Jurkat, Clone E6-1 (cell line): ENCODE measurements at places on chromosomes 6 and 20.
A peak's percentile ranks its signal among the peaks of the same experiment; 100 is the strongest.

- no peak for DNase-seq
Observed at GRCh38 chr20:3697588-3698305, 14.7 kb downstream of the SIGLEC1 start.

- DNase-seq: no peak
Observed at GRCh38 chr20:50977066-50978021, 18.7 kb downstream of the MOCS3 start.

- no peak for DNase-seq
Observed at GRCh38 chr20:36574366-36575135, 1.2 kb downstream of the TGIF2 start.

- no peak for DNase-seq
Observed at GRCh38 chr6:33194431-33194979, 2.2 kb upstream of the COL11A2 start.

DNA sequence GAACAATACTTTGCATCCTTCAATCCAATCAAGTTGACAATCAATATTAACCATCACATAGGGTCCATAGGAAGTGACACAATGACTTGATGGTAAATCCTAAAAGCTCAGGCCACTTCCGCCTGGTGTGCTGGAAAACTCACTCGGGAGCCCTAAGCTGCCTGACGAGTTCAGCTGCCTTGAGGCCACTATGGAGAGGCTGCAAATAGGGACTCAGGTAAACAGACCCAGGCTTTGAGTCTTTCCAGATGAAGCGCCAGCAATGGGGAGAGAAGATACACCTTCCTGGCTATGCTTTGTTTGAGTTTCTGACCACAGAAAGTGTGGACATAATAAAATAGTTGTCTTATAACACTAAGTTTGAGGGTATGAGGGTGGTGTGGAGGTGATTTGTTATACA is 112.6 kb downstream of the GPR63 start:
- no peak for DNase-seq

GRCh38 chr20:48747840-48748414 is 79.9 kb downstream of the PREX1 start:
- no peak for DNase-seq

DNA sequence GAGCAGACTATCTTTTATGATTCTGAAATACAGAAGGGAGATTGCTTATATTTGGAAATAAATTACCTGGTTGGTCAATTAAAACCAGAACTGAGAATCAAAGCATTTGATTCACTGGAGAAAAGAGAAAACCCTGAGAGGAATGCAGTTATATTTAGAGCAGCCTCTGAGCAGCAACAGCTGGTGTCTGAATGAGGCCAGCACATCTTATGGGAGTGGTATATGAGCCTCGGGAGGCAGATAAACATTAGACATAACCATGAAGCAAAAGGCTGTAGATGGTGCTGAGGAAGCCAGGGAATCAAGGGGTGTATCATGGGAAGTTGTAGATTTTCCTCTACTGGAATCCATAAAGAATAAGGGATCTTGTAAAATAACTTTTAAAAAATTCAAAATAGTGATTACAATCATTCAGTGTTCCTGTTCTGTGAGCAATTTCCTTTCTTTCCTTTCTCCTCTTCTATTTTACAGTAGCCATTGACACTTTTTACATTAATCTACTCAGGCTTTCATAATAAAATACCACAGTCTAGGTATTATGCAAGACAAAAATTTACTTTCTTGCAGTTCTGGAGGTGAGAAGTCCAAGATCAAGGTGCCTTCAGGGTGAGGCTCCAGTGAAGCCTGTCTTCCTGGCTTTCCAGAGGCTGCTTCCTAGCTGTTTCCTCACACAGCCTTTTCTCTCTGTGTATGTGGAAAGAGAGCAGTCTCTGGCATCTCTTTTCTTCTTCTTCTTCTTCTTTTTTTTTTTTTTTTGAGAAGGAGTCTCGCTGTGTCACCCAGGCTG is 32.8 kb upstream of the ENPP5 start:
- DNase-seq: no peak

- no peak for DNase-seq
Observed at GRCh38 chr6:32972353-32973143, 4.2 kb downstream of the BRD2 start.

DNA sequence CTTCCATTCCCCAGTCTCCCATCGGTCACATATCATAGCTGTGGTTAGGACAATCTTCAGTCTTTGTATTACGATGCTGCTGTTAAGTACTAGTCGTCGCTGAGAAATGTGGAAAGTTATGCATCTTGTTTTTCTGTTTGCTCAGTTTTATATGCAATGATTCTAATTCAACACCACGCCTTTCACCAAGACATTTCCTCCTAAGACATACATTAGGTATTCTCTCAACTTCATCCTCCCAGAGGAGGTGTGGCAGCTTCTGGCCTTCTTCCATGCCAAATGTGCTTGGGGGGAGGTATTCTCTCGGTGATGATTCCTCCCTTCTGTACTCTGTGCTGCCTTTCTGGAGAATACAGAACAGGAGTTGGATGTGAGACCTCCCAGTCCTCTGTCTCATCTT is 66.1 kb downstream of the B4GALT5 start:
- DNase-seq: no peak

DNA sequence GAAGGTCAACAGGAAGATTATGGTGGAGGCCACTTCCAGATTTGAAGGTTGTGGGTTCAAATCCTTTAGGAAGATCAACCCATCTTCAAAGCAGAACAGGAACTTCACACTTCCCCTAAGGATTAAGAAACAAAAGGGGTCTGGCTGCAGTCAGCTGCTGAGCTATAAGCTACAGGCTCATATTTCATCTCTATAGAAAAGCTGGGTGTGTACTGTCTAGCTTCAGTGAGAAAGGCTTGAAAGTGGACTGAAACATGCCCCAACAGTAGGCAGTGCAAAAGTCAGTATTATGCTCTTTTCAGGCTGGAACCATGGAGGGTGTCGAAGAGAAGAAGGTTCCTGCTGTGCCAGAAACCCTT is 60.1 kb upstream of the SPDEF start:
- DNase-seq: no peak

GRCh38 chr6:170369403-170369802 is 62.8 kb downstream of the FAM120B start:
- no peak for DNase-seq

DNA sequence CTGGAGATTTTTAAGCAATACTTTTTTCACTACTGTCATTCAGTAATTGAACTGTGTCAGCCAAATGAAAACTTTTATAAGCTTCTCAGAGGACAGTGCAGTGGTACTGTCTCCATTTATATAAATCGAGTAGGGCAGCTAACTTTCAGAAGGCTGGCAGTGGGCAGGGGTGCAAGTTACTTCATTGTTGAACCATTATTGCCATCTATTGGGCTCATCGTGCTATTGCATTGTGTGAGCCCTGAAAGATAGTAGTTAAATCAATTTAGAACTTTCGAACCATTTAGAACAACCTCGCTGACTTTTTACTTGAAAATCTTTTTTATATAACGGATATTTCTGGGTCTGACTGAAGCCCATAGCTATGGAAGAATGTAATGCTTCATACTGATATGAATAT is 347.8 kb upstream of the PLCB4 start:
- DNase-seq: peak; percentile 44
